Left renal cortex interstitium (tissue), 4 donors: ENCODE measurements at places on chromosomes 16 and 17. TPM values are rescaled to one million over a fixed set of nuclear protein-coding genes. Genes with fewer than 3 reads are reported as not detected.

DNA sequence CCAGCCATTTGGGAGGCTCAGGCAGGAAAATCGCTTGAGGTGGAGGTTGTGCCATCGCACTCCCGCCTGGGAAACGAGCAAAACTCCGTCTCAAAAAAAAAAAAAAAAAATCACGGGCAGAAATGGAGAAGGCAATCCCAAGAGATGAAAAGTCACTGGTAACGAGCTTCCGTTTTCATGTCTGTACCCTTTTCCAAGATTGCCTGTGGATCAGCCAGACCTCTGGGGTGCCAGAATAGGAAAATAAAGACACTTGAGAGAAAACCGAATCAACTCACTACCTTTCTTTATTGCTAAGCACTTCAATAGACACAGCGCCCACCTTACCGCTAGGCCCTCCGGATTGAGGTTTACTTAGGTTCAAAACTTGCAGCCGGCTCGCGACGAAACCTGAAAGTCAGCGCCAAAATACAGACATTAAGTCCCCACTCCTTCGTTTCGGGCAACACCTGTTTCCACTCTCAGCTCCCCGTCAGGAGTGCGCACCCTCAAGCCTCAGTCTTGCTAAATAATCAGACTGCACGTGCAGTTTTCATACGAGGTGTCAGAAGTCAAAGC is 970 bp upstream of the TRAF7 start:
- DNase-seq = no peak

GRCh38 chr17:83041305-83041704 is 38.1 kb upstream of the METRNL start:
- no peak for DNase-seq

- DNase-seq = no peak
These were observed 83.5 kb downstream of the CDYL2 start for GRCh38 chr16:80720804-80721371.

DNA sequence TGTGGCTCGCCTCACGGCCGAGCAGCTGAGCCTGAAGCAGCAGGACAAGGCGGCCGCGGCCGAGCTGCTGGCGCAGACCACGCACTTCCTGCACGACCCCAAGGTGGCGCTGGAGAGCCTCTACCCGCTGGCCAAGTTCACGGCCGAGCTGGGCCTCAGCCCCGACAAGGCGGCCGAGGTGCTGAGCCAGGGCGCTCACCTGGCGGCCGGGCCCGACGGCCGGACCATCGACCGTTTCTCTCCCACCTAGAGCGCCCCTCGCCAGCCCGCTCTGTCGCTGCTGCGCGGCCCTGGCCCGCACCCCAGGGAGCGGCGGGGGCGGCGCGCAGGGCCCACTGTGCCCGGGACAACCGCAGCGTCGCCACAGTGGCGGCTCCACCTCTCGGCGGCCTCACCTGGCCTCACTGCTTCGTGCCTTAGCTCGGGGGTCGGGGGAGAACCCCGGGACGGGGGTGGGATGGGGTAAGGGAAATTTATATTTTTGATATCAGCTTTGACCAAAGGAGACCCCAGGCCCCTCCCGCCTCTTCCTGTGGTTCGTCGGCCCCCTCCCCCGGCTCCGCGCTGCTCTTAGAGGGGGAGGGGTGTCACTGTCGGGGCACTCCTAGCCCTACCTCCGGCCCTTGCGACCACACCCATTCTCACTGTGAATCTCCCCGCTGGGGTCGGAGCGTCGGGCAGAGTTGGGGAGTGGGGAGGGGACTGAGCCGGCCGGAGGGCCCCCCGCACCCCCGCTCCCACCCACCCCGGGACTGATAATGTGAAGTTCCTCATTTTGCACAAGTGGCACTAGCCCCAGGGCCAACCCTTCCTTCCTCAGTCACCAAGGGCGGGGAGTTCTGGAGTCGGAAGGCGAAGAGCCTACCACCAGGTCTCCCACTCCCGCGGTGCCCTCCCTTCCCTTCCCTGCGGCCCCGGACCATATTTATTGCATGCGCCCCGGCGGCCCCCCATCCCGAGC is 4.0 kb downstream of the HIC1 start:
- no peak for DNase-seq

DNA sequence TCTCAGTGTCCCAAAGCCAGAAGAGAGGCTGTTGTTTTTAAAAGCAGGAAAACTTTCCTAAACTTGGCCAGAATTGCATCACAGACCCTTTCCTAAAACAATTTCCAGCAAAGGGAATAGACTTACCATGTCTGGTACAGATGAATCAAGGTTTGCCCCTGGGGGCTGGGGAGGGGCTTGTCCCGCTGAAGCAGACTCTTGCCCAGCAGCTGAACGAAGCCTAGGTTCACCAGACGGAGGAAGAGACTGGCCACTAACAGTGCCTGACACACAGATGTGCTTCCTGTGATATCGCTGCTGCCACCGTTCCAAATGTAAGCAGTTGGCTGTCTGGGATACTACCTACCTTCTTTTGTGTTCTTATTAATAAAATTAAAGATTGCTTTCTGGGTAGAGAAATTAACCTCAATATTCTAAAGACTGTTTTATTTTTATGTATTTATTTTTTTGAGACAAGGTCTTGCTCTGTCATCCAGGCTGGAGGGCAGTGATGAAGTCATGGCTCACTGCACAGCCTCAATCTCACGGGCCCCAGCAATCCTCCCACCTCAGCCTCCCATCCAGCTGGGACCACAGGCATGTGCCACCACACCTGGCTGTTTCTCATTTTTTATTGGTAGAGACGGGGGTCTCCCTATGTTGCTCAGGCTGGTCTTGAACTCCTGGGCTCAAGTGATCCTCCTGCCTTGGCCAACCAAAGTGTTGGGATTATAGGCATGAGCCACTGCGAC is 13.5 kb downstream of the PRCD start:
- DNase-seq = no peak

DNA sequence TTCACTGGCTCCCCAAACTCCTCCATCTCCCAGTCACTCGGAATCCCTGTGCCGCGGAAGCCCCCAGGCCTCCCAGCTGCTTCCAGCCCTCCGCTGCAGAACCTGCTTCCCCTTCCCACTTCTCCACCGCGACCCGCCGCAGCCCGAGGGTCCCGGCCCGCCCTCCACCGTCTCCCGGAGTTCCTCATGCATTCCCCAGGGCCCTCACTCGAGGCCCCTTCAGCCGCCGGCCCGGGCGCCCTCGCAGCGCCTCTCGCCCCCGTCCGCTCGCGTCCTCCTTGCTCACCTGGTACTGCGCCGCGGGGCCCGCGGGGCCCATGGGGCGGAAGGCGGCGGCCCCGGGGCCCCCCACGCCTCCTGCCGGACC is 329 bp downstream of the SMARCD2 start:
- no peak for DNase-seq

DNA sequence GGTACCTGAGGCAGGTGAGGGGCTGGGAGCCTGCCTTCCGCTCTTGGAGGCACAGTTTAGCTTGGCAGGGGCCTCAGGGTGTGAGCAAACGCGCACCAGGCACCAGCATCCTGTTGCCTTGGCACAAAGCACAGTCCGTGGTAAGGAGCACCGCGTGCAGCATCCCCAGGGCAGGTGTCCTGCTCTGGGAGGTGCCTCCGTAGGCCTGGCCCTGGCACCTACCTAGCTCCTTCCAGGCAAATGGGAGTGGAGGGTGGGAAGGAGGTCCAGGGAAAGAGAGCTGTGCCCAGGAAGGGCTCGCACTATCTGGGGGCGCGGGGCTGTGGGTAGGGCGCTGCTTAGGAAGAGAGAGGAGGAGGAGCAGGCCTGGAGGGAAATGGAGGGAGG is 3.1 kb upstream of the GSE1 start:
- DNase-seq = no peak

- DNase-seq = no peak
These were observed 333.1 kb upstream of the MAF start for GRCh38 chr16:79933603-79934002.

- no peak for DNase-seq
These were observed 7.4 kb downstream of the FAM171A2 start for GRCh38 chr17:44356241-44356640.

- no peak for DNase-seq
These were observed 221.3 kb downstream of the SEC14L1 start for GRCh38 chr17:77361986-77362620.

DNA sequence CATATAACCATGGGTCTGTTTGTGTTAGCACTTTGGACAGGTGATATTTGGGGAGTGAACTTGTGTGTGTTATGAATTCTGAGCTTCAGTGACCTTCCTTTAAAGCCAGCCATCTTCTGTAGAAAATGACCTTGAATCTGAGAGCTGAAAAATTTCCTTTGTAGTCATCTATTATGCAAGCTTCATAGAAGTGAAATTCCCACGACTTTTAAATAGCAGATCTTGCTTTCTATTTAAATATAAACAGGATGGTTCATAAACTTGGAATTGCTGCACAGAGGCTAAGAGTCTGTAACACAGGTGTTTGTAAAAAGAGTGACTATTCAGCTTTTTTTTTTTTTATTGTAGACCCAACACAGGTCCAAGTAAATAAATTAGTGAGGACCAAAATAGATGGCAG is 85.5 kb downstream of the MARCHF10 start:
- no peak for DNase-seq

GRCh38 chr17:43309505-43310332 is 75.9 kb upstream of the RNU2-1 start:
- DNase-seq = no peak

DNA sequence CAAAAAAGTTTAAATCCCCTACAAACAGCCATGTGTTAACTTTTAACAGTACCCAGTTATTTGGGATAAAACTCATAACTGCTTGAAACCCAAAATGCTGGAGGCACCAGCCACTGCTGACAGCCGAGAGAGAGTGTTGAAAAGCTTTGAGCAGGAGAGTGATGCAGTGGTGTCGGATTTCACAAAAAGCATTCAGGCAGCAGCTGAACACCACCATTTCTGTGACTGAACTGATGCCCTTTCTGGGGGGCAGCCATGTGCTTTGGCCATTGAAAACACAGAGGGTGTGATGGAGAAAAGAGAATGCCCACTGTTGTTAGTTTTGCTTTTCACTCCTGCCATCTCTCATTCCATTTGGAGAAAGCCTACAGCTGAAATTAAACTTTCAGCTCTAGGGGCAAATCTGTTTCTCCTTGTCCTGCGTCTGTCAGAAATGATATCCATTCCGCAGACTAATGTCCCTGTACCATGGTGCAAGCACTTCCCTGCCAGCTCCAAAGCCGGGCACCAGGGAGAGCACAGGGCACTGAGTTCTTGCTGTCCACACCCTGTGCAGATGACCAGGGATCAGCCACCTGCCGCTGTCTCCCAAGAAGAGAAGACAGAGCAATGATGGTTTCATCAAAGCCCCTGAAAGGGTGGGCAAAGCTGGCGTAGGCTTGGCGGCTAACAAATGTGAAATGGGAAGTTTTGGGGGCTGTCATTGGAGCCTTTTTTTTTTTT is 16.6 kb upstream of the MLYCD start:
- no peak for DNase-seq

DNA sequence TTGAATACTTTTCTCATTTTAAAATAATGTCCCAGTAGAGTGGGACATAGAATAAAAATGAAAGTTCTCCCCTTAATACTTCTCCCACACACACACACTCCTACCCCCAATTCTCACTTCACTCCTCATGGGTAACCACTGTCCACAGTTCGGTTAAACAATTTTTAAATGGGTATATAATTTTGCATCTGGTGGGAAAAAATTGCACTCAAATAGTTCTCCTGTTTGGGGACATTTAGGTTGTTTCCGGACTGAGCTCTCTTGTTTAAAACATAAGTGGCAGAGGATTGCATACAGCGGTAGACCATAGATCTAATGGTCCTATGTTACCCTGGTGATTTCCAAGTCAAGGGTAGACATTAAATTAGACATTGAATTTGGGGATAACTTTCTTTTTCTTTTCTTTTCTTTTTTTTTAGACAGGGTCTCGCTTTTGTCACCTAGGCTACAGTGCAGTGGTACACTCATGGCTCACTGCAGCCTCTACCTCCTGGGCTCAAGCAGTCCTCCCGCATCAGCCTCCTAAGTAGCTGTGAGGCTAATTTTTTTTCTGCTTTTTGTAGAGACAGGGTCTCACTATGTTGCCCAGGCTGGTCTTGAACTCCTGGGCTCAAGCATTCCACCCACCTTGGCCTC is 138.3 kb downstream of the SOCS1 start:
- no peak for DNase-seq

GRCh38 chr16:85173981-85174751 is 61.9 kb upstream of the CIBAR2 start:
- DNase-seq = no peak

DNA sequence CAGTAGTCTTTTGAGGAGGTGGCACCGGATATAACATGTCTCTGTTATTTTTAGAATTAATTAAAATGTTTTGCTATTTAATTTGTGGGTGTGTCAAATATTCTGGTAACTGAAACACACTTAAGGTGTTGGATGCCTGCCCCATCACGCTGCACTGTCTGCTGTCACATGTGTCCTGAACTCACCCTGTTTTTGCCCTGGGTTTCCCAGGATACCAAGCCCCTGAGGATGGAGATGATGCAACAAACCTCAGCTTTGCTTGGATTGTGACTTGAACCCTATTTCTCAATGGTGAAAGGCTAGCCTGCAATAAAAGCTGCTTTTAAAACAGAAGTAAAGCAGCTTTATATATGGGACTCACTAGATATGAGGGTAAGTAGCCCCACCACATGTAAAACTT is 11.5 kb upstream of the DUSP14 start:
- DNase-seq = no peak

GRCh38 chr16:57689762-57690558 is 4.6 kb upstream of the DRC7 start:
- DNase-seq = no peak

- no peak for DNase-seq
These were observed 39.0 kb downstream of the NLRP1 start for GRCh38 chr17:5545051-5545987.

GRCh38 chr17:65385726-65386125 is 175.7 kb downstream of the AXIN2 start:
- no peak for DNase-seq

GRCh38 chr17:5677620-5678019 is 93.3 kb upstream of the NLRP1 start:
- DNase-seq = no peak

DNA sequence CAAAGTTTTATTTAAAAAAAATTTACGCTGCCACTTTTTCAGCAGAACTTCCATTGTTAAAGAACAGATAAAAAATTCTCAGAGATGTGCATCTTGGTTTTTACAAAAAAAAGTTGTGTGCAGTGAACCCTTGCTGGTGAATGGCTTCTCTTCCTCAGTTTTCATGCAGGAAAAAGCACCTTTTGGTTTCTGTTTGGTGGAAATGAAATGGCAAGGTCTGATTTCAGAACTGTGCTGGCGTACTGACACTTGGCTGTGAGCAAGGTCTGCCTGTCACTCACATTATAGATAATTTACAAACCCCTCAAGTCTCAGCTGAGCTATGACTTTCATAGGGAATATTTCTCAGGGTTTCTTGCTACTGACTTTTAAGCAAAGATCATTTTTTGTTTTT is 5.7 kb upstream of the SALL1 start:
- no peak for DNase-seq

- peak; percentile 37 for DNase-seq
These were observed 166.2 kb upstream of the RPL38 start for GRCh38 chr17:74037320-74037719.

The ADGRG3 gene
- polyA plus RNA-seq = 0.32 TPM

The PIMREG gene
- 31.3 TPM for polyA plus RNA-seq

The HYDIN gene
- 11.9 TPM for polyA plus RNA-seq

The TEDC2 gene
- 12.3 TPM for polyA plus RNA-seq

The TK1 gene
- 34.7 TPM for polyA plus RNA-seq

The ZFPM1 gene
- 5.1 TPM for polyA plus RNA-seq

The AATK gene
- 7.0 TPM for polyA plus RNA-seq

The ABCC3 gene
- polyA plus RNA-seq = 14.4 TPM

The NT5M gene
- 8.6 TPM for polyA plus RNA-seq

The CCL16 gene
- 0.57 TPM for polyA plus RNA-seq

The RANBP10 gene
- 19.4 TPM for polyA plus RNA-seq

The MT4 gene
- not detected for polyA plus RNA-seq

The MAP1LC3B gene
- 67.7 TPM for polyA plus RNA-seq
